ENCODE measurements at places on chromosomes 2 and 18.

GRCh38 chr2:151029406-151030157 is 232.1 kb downstream of the RBM43 start:
- DNase-seq, result no peak

DNA sequence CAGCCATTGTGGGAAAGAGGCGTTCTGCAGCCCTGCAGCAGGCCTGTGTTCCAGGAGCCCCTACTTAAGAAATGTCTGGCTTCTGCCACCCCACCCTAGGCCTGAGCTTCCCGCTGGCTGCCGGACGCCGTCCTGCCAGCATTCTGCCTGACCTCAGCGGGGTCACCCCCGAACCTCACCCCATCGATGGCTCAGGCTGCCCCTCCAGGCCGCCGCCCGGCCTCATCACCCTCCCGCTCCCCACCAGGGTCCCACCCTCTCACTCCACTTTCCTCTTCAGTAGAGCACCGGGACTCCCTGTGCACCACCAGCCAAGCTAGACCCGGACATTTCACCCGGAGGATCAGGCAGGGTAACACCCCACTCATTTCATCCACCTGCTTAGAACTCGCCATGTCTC is 73.6 kb upstream of the SALL3 start:
- no peak for DNase-seq

- DNase-seq, result no peak
Observed at GRCh38 chr18:51643483-51643882, 446.0 kb upstream of the MEX3C start.

GRCh38 chr2:239669181-239669898 is 268.5 kb upstream of the HDAC4 start:
- DNase-seq, result no peak

- no peak for DNase-seq
Observed at GRCh38 chr2:200602584-200602983, 16.8 kb downstream of the AOX1 start.

DNA sequence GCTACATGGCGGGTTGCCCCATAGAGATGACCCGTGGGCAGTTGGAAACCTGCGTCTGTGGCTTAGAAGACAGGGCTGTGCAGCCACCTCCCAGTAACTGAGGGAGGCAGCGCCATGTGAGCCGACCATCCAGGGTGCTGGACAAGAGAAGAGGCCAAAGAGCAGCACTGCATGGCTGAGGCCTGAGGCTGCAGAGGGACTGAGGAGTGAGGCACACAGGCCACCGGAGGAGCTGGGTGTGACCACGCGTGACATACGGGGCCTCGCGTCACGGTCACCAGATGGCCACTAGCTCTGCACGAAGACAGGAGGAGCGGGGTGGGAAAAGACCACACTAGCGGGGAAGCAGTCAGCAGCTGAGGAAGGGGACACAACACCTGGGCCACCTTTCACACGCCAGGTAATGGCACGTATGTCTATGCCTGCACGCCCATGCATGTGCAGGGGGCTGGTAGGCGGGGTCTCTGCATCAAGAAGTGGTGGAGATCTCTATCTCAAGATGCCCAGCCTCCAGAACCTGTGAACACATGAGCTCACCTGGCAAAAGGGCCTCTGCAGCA is 61.4 kb downstream of the NDUFA10 start:
- no peak for DNase-seq

GRCh38 chr2:41932241-41933045 is 115.4 kb upstream of the PKDCC start:
- DNase-seq, result no peak

- DNase-seq, result no peak
Observed at GRCh38 chr2:75647771-75648170, 1.2 kb downstream of the MRPL19 start.

GRCh38 chr2:44273596-44273995 is 1.7 kb upstream of the SLC3A1 start:
- DNase-seq, result no peak

DNA sequence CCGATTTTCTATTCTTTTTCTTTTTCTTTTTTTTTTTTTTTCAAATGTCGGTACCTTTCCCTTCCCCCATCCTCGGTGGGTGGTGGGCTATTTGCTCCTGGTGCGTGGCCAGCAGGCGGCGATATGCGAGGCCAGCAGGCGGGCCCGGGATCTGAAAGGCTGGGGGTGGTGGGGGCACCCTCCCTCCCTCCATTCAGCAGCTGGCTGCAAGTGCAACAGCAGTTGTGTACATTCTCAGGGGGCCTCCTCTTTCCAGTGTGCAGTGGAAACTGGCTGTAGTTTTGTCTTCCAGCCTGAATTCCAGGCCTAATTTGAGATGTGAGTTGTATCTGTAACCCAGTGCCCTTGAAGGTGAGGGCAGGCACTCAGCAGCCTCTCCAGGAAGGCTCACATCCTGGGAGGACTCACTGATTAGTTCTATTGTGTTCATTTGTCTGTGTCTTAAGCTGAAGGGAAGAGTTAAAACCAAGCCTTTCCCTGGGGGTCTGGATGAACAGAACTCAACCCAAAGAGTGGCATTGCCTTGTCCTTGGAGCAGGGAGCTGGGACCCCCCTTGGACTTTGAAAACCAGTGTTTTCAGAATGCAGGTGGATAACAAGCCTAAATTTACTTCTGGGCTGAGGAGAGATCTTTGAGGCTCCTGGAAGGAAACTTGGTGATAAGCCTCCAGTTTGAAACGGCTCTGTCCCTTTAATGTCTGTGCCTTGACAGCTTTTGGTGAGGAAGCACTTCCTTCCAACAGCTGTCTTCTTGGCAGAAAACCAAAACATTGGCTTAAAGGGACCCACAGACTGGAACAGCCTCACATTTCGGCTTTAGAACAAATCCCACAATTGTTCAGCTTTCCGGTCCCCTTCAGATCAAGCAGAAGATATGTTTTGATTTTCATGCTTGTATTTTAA is 3.3 kb downstream of the MYCN start:
- DNase-seq, result no peak

DNA sequence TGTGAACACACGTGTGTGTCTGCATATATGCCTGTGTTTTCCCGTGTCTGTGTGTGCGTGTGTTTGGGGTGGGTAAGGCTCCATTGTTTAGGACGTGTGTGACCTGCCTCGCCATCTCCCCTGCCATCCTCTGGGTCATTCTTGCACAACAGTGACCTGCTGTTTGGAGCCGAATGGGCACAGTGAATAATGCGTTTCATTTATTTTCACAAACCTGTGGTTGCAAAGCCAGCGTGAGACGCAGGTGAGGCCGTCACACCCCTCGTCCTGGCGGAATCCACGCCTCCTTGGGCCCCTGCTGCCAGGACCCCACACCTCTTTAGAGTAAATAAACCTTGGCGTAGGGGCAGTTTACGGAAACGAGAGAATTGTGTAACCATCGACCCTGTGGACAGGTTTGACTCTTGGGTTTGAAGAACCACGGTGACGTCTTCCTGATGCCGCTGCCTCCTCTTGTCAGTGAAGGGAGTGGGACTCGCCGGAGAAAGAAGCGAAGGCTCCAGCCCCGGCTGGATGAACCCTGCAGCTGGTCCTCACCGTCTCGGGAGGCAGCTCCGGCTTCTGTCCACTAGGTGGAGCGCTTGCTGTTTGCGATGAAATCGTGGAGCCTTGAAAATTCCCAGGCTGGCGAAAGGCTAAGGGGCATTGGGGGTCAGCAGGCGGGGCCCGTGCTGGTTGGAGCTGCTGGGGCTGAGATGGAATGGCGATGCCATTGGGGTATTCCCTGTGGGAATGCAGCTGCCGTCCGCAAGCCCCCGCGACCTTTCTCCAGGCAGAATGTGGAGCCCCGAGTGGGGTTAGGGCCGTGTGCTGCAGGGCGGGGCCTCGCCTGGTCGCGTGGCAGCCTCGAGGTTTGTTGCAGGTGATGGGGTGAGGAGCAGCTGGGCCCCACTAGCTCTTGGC is 81.1 kb downstream of the RTP5 start:
- DNase-seq, result no peak

GRCh38 chr2:227415538-227416424 is 28.0 kb upstream of the SCYGR1 start:
- no peak for DNase-seq

DNA sequence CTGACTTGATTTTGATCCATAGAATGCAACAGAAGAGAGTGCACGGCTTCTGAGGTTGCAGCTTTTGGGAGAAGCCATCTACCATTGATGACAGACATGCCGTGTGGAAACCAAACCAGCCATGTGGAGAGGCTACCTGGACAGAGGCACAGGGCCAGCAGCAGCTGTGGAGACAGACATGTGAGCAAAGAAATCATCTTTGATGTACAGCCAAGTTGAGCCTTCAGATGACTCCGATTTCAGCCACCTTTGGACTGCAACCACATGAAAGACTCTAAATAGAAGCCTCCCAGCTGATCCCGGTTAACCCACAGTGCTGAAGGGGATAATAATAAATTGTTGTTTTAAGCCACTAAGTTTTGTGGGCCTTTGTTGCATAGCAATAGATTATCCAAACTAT is 54.2 kb downstream of the TSN start:
- DNase-seq, result no peak

- no peak for DNase-seq
Observed at GRCh38 chr2:158046121-158046880, 55.4 kb upstream of the UPP2 start.

- no peak for DNase-seq
Observed at GRCh38 chr2:84830095-84830494, 50.8 kb downstream of the TRABD2A start.

- no peak for DNase-seq
Observed at GRCh38 chr2:10878268-10878915, 33.3 kb upstream of the KCNF1 start.

- DNase-seq, result no peak
Observed at GRCh38 chr2:66070721-66071602, 364.0 kb upstream of the MEIS1 start.

DNA sequence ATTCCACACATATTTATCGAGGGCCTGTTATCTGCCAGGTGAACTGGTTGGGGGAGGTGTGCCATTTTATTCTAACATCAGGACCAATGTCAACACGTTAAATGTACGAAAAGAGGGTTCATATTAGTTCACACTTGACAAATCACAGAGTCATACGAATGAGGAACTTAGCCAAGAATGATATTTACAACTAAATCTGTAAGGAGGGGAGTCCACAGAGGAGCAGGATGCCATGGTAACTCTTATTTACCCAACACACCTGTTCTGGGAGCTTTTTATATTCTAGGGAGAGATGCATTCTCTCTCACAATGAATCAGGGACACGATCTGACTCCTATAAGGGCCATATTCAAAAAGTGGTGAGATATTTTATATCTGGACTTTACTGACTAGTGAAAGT is 144.1 kb downstream of the CDC42EP3 start:
- DNase-seq, result no peak

DNA sequence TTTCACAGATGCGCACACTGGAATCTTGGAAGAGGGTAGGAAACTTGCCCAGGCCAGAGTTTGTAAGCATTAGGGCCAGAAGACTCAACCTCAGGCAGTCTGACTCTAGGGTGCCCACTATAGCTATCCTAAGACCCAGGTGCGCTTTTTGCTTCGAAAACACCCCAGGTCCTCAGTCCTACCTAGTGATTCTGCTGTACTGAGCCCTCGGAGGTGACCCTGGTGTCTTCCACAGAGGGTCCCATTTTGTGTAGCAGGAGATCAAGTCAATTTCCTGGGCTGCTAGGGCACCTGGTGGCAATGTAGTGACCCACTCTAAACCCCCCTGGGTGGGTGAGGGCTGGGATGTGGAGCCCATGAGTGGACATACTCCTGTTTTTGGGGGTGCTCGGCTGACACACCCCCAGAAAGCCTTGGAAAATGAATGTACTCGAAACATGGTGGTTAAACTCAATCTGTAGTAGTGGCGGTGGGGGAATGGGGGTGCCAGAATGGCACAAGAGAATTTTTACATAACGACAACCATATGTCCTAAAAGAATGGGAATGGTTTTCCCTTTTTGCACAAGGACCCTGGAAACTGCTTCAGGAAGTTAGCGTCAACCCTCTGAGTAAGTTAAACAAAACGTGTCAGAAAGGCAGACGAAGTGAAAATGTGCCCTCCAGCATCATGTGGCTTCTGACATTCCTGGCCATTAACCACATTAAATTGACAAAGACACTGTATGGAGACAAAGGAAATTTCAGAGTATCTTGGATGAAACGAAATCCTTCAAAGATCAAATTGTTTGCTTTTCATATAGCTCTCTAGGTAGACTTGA is 218.0 kb upstream of the COPS8 start:
- DNase-seq, result no peak

GRCh38 chr2:7633566-7634153 is 716.4 kb downstream of the RNF144A start:
- DNase-seq, result no peak

GRCh38 chr2:230256733-230257332 is 31.3 kb downstream of the SP140 start:
- DNase-seq, result no peak

GRCh38 chr2:57569396-57569795 is 477.2 kb upstream of the VRK2 start:
- no peak for DNase-seq

GRCh38 chr2:40226637-40227036 is 225.3 kb downstream of the SLC8A1 start:
- no peak for DNase-seq

GRCh38 chr2:116716444-116716843 is 1098.0 kb upstream of the DDX18 start:
- no peak for DNase-seq

- DNase-seq, result no peak
Observed at GRCh38 chr2:107808959-107809358, 17.7 kb upstream of the RGPD4 start.

- no peak for DNase-seq
Observed at GRCh38 chr2:241088376-241088775, 13.7 kb downstream of the MTERF4 start.

GRCh38 chr18:35267161-35267651 is 22.8 kb downstream of the ZSCAN30 start:
- DNase-seq, result peak; percentile 31

DNA sequence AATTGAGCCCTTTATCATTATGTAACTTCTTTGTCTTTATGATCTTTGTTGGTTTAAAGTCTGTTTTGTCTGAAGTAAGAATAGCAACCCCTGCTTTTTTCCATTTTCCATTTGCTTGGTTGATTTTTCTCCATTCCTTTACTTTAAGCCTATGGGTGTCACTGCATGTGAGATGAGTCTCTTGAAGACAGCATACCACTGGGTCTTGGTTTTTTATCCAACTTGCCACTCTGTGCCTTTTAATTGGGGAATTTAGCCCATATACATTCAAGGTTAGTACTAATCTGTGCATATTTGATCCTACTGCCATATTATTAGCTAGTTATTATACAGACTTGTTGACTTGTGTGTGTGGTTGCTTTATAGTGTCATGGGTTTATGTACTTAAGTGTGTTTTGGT is 89.6 kb downstream of the NBEAL1 start:
- DNase-seq, result no peak

DNA sequence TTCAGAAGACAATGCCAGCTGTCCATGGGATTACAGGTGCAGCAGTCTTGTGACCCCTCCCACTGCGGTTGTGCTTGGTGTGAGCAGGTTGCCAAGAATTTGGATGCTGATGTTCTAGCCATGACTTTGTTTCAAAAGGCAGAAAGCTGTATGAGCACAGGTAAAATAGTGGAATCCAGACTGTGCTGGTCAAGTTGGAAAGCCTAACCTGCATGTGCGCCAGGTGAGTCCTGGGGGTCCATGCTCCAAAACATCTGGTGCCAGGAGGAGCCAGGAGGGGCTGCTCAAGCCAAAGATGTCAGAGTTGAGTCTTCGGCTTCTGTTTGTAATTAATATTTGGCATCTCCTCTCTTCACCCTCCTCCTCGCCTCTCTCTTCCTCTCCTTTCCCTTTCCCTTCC is 330.1 kb downstream of the MYCN start:
- DNase-seq, result no peak

Measured in thoracic aorta (tissue), 2 donors.